SJSA1 (cell line): ENCODE measurements at places on chromosomes 16 and 17. TPM values are rescaled to one million over a fixed set of nuclear protein-coding genes. Genes with fewer than 3 reads are reported as not detected.

EPOP gene
- total RNA-seq: 0.09 and 0.29 TPM in 2 replicates

GRCh38 chr16:50644729-50645128 lies 36.4 kb downstream of the SNX20 start:
- H3K4me3 ChIP-seq: no peak overlapping the region
- no peak overlapping the region for H3K27ac ChIP-seq
- no peaks in the 10 kb centered on the region for H3K4me1 ChIP-seq
- DNase-seq: no peak
- no peaks in the 10 kb centered on the region for H3K36me3 ChIP-seq

TBC1D16 gene
- total RNA-seq: 39.5 and 42.0 TPM in 2 replicates

GRCh38 chr16:53528797-53529196 lies 25.8 kb upstream of the AKTIP start:
- H3K4me3 ChIP-seq: no peak overlapping the region
- DNase-seq: no peak
- no peak overlapping the region for H3K27ac ChIP-seq
- no peaks in the 10 kb centered on the region for H3K36me3 ChIP-seq
- no peaks in the 10 kb centered on the region for H3K4me1 ChIP-seq

DNA sequence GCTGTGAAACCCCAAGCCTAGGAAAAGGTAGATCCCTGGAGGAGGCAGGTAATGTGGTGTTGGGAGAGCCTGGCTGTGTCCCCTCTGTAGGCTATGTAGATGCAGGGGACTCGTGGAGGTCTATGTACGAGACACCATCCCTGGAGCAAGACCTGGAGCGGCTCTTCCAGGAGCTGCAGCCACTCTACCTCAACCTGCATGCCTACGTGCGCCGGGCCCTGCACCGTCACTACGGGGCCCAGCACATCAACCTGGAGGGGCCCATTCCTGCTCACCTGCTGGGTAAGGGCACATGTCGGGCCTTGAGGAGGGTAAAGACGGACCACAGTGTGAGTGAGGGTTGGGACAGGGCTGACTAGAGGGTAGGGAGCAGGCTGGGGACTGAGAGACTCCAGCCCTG lies 12.0 kb downstream of the ACE start:
- no peak overlapping the region for H3K4me3 ChIP-seq
- H3K27me3 ChIP-seq: no peaks in the 10 kb centered on the region
- H3K4me1 ChIP-seq: no peaks in the 10 kb centered on the region
- H3K27ac ChIP-seq: no peak overlapping the region
- DNase-seq: no peak

KRT36 gene
- not detected in 2 replicates for total RNA-seq
